ENCODE measurements at places on chromosomes 12 and 14.
A peak's percentile ranks its signal among the peaks of the same experiment; 100 is the strongest.

GRCh38 chr12:79873201-79873600 lies 61.7 kb downstream of the PPP1R12A start:
- no peak for DNase-seq

GRCh38 chr14:61593330-61593729 lies 102.0 kb upstream of the HIF1A start:
- DNase-seq, result no peak

DNA sequence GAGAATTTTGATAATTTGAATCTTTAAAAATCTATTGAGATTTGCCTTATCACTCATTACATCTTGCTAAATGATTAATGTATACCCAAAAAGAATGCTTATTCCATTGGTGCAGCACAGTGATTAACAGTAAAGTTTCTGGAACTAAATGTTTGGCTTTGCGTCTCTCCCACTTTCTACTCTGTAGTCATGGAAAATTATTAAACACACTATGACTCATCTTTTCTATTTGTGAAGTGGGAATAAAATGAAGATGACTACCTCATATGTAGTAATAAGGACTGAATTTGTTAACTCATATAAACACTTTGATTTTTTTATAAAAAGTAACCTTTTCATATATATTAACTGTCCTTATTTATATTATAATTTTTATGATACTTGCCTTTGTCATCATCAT lies 118.1 kb downstream of the RERGL start:
- no peak for DNase-seq

GRCh38 chr14:64611358-64612020 lies 61.7 kb downstream of the PPP1R36 start:
- no peak for DNase-seq

DNA sequence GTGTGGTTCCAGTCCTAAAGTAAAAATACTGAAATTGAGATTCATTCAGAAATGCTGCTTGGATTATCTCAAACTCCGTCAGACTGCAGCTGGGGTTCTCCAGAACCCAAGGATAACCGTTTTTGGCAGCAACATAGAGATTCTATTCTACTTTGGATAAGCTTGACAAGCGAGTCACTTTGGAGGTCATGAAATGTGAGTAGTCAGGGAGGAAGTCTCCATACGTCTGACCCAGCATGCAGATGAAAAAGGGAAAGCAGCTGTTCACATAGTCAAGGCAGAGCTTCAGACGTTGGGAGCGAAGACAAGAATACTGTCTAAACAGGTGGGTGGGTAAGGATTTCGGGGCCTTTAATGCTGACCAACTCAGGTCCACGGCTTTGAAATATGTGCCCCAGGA lies 14.9 kb upstream of the HSP90B1 start:
- no peak for DNase-seq

DNA sequence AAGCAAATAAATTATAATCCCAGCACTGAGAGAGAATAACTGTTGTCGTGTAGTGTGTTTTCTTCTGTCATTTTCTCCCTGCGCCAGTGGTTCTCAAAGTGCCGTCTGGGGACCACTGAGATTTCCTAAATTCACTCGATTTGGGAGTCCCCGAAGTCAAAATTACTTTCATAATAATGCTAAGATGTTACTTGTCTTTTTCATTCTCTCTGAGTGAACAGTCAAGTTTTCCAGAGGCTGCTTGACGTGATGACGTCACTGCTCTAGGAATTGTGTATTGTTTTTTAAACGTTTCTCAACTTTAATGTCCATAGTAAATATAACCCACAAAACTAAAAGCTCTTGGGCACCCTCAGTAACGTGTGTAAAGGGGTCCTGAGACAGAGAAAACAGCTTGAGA lies 796 bp upstream of the POP5 start:
- DNase-seq, result no peak

DNA sequence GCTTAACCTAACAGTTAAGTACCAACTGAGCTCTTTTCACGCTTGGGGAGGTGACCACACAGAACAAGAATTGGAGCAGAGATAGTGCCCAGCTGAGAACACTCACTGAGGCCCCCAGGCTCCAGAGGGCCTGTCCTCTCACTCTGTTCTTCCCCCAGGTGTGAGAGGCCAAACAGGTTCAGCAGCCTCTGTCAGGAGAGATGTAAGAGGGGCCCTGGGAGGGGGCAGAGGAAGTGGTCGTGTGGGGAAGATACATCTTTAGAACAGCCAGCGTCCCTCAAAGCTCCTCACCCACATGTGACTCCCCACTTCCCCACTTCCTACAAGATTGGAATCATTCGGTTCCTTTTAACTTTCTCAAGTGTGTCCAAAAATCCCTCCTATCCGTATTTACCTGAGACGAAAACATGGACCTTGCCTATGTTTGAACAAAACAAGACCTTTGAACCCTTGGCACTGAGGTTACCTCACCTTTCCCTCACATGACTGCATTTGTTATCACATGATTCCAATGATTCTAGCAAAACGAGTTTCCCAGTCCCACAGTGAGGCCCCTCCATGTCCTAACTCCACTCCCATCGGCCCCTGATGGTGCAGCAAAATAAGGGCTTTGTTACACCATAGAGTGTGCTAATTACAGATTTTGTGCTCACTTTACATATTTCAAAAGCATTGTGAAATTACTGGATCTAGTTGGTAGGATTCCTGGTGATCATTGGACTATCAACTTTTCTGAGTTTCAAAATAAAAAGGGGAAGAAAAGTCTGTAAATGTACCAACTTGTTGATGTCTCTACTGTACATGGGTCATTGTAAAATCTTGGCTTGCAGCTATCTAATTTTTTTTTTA lies 40.0 kb upstream of the PAPOLA start:
- DNase-seq, result no peak

DNA sequence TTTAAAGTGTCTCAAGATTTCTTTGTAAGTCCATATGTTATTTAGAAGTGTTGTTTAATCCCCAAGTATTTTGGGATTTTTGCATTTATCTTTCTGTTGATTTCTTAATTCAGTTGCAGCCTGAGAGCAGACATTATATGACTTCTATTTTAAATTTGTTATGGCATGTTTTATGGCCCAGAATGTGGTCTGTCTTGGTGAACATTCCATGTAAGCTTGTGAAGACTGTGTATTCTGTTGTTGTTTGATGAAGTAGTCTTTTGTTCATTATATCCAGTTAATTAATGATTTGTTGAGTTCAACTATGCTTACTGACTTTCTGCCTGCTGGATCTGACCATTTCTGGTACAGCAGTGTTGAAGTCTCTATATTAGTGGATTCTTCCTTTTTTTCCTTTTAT lies 34.0 kb downstream of the LEMD3 start:
- no peak for DNase-seq

DNA sequence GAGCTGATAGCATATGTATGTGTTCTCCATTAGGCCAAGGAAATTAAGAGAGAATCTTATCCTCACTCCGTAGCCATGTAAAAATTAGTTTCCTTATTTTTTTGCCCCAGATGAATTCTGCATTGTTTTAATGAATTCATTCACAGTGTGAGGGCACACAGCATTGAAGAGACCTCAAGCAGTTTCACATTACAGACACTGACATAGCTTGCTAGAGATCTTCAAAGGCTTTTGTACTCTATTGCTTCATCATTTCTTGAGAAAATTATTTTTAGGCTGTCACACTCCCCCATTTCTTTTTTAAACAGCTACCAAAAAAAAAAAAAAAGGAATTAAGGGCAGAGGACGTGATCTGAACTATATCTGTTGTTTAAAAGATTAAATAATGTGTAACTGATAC lies 251.1 kb downstream of the BCAT1 start:
- no peak for DNase-seq

DNA sequence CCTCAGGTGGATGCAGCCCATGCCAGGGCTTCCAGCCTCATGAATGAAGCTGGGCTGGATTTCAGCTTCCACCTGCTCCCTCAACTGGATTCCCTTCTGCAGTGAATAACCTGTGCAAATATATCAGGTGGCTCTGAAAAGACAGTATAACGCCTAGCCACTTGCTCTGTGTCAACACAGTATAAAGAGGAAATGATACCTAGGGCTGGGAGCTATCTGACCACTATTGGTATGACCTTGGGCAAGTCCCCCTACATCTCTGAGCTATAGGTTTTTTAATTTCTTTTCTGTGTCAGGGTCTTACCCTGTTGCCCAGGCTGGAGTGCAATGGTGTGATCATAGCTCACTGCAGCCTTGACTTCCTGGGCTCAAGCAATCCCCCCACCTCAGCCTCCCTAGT lies 19.8 kb downstream of the ISM2 start:
- no peak for DNase-seq

DNA sequence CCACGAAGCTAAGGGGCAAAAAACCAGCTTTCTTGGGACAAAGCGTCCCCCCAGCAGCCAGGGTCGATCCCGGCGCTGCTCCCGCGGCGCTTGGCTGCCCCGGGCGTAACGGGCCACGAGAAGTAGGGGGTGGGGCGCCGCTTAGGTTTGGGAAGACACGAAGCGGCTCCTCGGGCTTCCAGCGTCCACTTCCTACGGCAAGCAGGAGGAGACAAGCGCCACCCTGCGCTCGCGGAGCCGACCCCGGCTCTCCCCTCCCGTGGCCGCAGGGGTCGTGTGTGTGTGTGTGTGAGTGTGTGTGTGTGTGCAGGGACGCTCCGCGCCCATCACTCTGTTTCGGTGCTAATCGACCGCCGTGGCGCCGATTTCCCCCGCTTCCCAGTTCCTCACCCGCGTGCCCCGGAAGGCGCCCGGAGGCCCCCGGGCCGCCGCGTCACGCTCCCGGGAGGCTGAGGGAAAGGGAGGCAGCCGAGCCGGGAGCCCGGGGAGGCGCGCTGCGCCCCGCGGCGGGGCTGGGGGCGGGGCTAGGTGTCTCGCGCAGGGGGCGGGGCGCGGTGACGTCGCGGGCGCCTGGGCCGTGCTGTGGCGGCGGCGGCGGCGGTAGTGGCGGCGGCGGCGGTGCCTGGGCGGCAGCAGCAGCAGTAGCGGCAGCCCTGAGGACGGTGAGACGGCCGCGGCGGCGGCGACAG lies at the start of gene ERC1:
ERC1 (plus strand) TSS at position 563 of the 689 bp plus-strand sequence. CDS start 36,681 bp downstream, outside the sequence.
- DNase-seq, result peak; percentile 84

GRCh38 chr14:73759714-73760597 lies 45.8 kb upstream of the PNMA1 start:
- DNase-seq, result peak; percentile 95

- DNase-seq, result no peak
These were observed 22.5 kb upstream of the C14orf180 start for GRCh38 chr14:104557086-104557485.

DNA sequence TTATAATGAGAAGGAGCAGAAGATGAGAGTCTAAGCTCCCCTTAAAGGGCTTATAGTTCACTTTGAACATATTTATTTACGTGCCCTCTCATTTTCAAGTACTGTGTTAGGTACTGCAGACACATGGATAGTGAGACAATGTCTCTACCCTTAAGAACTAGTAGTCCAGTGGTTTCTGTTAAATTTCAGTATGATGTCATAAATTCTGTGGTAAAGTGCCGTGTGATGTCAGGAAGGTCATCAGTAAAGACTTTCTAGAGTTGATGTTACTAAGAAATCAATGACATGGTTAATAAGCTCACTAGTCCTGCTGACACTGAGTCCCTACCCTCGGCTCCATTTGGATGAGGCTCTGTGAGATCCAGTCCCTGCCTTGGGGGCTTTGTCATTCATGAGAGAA lies 475.6 kb downstream of the ZFP36L1 start:
- DNase-seq, result no peak

- DNase-seq, result peak; percentile 14
These were observed 43.7 kb downstream of the MARK3 start for GRCh38 chr14:103428723-103429556.

DNA sequence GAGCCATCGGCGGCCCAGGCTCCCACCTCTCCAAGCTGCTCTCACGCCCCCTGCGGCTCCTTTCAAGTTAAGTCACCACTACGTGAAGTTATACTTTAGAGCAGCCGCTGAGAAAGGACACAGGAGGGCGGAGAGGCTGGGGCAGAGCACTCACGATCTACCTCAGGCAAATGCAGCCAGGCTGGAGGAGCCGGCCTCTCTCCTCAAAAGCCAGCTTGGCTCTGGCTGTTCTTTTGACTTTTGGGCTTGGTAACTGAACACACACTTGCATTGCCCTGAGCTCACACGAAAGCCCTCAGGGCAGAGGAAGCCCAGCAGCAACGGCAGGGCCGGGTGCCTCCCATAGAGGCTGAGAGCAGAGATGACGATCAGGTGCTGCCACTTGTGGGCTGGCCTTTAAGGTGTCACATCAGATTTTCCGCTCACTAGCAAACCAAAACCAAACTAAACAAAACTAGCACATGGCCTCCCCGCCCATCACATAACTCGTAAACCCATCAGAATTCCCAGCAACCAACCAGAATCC lies 75.2 kb downstream of the PITPNM2 start:
- DNase-seq, result peak; percentile 78

- DNase-seq, result no peak
These were observed 109.3 kb upstream of the MYF6 start for GRCh38 chr12:80598004-80598606.

GRCh38 chr14:41824441-41824840 lies 217.8 kb downstream of the LRFN5 start:
- no peak for DNase-seq

- DNase-seq, result no peak
These were observed 703.5 kb downstream of the TMTC2 start for GRCh38 chr12:83390186-83390585.

DNA sequence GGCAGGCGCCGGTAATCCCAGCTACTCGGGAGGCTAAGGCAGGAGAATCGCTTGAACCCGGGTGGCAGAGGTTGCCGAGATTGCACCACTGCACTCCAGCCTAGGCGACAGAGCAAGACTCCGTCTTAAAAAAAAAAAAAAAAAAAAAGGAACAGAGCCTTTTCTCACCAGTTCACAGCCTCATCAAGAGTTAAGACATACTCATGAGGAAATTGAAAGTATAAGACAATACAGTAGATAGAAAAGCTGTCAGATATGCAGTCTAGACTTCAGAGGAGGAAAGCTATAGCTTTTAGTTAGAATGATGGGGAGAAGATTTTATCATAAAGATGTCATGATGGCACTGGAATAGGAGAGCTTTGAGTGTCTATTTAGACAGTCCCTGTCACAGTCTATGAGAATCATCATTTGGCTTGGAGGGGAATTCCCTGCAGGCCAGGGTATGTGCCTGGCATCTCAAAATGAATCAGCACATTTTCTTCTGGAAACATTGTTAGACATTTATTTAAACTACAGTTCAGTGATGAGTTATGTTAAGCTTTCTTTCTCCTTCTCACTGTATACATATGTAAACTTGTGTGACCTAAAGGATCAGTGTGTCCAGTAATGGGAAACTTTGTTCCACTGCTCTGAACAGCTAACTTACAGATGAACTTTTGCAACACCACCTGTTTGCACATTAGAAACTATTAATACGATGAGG lies 2.9 kb upstream of the RAB35 start:
- peak; percentile 42 for DNase-seq

DNA sequence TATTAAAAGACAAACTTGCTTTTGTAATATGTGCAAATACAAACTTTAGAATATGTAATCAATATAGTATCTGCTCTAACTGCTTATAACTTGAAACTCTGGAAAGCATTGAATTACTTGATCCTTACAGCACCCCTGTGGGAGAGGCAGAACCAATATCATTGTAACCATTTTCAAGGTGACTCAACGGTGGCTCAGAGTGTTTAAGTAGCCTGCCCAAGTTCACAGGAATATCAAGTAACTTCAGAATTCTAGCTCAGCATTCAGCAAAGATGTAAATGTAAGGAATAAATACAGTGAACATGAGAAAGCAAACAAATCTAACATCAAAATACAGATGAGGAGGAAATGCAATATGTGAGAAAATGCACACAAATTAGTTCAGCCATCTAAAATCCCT lies 264.6 kb downstream of the NELL2 start:
- no peak for DNase-seq

- DNase-seq, result no peak
These were observed 171.1 kb downstream of the RPAP3 start for GRCh38 chr12:47534695-47535094.

GRCh38 chr12:107441665-107442300 lies 243.8 kb upstream of the PWP1 start:
- DNase-seq, result peak; percentile 3
